ENCODE measurements at places on chromosomes 12 and 14.

GRCh38 chr12:64004641-64005040 lies 160.1 kb downstream of the SRGAP1 start:
- no peak for DNase-seq

- no peak for DNase-seq
Measured at GRCh38 chr12:125128439-125129178, 63.4 kb downstream of the AACS start.

DNA sequence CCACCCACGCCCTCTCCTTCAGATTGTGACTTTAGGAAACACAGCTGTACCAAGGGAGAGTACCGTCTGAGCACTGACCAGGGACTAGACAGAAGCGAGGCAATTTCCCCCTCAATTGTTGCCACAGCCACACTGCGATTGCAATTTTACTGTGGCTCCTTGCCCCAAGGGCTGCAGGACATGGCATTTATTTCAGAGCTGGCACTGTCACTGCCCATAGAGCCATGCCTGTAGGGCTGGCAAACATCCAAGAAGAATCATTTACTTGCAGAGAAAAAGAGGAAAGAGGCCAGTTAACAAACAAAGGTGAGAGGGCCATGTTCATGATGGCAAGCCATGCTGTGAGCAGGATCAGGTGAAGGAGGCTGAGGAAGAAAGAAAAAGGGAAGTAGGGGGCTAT lies 129.6 kb downstream of the EMP1 start:
- DNase-seq: no peak

DNA sequence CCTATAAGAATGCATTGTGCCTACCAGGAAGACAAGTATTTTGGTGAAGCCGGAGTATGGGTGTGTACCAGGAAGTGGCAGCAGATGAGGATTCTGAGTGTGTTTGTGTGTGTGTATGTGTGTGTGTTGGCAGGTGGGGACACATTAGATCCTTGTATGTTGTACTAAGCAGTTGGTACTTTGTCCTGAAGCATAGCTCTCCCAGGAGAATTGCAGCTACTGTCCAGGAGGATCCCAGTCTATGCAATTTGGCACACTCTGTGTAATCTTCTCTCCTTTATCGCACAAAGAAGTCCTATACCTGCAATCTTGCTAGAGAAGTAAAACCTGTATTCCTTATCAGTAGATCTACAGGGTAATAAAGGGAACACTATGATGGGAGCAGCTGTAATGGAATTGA lies 276.5 kb downstream of the PAWR start:
- DNase-seq: no peak

GRCh38 chr12:32906399-32907165 lies 10.0 kb upstream of the PKP2 start:
- DNase-seq: no peak

GRCh38 chr12:31002999-31003398 lies 70.7 kb upstream of the DDX11 start:
- DNase-seq: no peak

GRCh38 chr14:79630288-79630960 lies 580.9 kb downstream of the DIO2 start:
- no peak for DNase-seq

GRCh38 chr12:9992296-9992695 lies 6.6 kb downstream of the CLEC1B start:
- no peak for DNase-seq

- DNase-seq: no peak
Measured at GRCh38 chr12:1350055-1350933, 244.1 kb downstream of the FBXL14 start.

- DNase-seq: no peak
Measured at GRCh38 chr14:71709076-71709475, 223.2 kb upstream of the RGS6 start.

- no peak for DNase-seq
Measured at GRCh38 chr12:112482733-112483132, 64.0 kb downstream of the PTPN11 start.

DNA sequence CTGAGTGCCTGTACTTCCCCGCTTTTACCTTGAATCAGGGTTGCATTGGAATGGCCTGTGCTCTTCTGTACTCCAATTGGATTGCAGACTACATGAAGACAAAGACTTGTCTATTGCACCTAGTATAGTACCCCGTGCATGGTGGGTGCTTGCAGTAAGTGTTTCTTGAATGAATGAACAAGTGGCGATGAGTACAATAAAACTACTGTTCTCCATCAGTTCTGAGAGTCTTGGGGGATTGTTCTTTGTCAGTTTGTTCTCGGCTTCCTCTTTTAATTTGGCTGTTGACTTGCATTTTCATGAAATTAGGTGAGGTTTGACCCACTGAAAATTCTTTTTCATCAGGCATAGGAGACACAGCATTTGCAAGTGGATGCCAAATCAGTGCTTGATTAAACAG lies 34.1 kb downstream of the ERH start:
- DNase-seq: no peak

DNA sequence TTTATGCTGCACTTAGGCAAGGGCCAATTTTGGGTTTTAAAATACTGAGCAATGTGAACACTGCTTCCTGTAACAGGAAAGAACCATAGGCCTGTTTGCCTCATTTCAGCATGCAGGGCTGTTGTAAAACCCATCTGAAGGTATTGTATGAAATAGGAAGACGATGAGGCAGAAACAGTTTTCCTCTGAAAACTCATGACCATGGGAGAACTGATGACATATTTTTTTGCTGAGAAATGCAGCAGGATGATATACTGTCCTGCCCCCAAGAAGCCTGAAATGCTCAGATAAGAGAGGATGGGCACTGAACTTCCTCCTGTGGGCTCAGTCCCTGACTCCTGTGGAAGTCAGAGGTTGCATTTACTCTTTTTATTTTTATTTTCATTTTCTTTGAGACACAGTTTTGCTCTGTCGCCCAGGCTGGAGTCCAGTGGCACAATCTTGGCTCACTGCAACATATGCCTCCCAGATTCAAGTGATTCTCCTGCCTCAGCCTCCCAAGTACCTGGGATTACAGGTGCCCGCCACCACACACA lies 17.4 kb downstream of the PYGL start:
- DNase-seq: no peak

DNA sequence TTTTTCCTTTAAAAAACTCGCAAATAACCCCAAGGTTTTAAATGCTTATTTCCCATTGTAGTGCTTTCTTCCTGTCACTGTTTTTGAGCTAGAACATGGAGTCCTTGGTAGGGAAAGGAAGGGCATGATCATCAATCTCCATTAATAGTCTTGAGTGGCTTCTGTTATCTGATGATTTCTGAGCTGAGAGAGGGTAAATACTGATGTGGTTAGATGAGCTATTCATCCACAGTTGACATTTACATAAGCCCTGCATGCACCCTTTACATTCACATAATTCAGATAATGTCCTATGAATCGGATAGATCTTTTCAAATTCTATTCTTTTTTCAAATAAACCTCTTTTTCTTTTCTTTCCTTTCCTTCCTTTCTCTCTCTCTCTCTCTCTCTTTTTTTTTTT lies 81.4 kb downstream of the NTN4 start:
- no peak for DNase-seq

- no peak for DNase-seq
Measured at GRCh38 chr12:42802785-42803189, 213.2 kb upstream of the PRICKLE1 start.

DNA sequence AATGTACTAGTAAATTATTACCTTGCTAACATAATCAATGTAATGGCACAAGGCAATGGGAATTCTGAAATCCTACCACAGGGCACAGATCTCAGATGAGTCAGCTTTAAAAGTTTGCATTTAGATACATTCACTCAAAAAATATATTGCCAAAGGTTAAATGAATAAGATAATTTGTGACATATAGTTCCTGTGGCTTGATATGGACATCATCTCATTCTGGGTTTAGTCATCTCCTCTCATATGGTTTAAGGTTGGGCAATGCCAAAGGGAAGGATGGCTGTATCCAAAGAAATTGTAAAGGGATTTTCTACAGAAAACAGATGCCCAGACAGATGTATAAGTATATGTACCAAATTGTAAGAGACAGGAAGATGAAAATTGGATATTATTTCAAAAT lies 1065.0 kb downstream of the LRFN5 start:
- no peak for DNase-seq

DNA sequence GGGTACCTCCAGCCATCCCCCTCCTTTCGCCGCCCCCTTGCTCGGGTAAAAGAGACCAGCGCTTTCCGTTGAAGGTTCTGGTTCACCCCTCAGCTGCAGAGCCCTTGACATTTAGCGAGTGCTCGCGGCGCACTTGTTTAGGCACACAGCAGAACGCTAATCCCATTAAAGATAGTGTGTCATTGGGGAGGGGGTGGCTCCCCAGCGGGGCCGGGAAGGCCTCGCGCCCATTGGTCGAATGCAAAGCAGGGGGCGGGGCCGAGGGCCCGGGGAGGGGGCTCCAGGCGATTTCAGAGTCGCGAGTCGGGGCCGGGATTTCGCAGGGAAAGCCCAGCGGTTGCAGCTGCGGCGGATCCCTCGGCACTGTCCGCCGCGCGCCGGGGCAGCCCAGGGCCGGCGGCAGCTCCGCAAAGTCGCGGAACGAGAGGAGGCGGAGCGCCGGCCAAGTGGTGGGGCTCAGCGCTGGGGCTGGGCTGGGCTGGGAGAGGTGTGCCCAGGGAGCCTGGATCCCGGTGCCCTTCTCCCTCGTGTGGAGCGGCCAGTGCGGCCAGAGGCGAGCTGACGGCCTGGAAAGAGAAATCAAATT lies 122.9 kb downstream of the TSPAN9 start:
- DNase-seq: no peak

GRCh38 chr12:120855823-120856588 lies 48.2 kb downstream of the SPPL3 start:
- no peak for DNase-seq

GRCh38 chr12:127628645-127629044 lies 638.3 kb upstream of the TMEM132C start:
- DNase-seq: no peak

GRCh38 chr12:80807640-80808288 lies 91.1 kb downstream of the MYF5 start:
- no peak for DNase-seq

DNA sequence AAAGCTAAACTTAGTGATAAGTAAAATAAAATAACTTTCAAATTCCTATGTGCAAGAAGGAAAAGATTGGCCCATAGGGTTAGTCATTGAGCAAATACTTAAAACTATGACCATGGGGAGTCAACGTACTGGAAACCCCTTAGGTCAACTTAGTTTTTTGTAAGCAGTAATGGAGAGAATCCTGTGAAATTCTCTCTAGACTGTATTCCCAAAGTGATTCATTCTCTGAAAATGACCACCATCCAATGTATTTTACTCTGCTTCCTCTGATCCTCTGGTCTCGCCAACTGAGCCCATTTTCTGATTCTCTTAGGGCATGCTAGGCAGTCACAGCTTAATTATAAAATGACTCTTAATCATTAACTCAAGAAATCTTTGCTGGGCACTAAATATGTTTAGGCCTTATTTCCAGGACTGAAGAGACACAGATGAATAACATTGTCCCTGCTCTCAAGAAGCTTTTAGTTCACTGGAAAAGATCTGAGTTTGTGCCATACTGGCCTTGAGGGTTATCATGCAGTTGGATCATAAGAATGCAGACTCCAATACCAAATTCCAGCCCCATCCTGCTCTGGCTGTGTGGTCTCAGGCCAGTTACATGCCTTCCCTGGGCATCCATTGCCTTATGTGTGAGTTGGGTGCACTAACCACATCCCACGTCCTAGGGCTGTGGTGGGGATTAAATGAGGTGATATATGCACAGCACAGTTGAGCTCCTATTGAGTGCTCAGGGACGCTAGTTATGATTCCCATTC lies 732.4 kb downstream of the AACS start:
- DNase-seq: no peak

GRCh38 chr12:31518680-31519227 lies 72.2 kb downstream of the DENND5B start:
- DNase-seq: no peak

DNA sequence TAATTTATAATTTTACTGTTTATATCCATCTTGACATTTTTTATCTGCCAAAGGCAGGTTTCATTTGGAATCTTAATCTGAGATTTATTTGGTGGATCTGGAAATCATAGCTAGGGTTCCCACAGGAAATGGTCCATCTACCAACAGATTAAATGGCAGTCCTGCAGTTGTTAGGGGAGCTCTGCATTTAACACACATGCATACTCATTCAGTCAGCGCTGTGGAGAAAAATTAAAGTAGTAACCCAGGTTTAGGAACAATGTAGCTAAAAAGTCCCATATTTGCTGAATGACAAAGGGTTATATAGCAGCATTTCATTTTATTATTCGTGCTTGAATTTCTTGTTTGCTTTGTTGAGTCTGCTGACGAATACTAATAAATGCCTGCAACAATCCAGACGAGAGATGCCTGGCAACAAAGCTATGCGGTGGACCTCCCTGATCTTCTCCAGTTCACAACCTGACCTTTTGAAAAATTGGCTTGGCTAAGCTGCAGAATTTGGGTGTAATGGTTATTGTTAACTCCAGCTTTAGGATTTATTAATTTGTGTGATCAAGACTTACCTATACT lies 59.8 kb downstream of the MIPOL1 start:
- no peak for DNase-seq

DNA sequence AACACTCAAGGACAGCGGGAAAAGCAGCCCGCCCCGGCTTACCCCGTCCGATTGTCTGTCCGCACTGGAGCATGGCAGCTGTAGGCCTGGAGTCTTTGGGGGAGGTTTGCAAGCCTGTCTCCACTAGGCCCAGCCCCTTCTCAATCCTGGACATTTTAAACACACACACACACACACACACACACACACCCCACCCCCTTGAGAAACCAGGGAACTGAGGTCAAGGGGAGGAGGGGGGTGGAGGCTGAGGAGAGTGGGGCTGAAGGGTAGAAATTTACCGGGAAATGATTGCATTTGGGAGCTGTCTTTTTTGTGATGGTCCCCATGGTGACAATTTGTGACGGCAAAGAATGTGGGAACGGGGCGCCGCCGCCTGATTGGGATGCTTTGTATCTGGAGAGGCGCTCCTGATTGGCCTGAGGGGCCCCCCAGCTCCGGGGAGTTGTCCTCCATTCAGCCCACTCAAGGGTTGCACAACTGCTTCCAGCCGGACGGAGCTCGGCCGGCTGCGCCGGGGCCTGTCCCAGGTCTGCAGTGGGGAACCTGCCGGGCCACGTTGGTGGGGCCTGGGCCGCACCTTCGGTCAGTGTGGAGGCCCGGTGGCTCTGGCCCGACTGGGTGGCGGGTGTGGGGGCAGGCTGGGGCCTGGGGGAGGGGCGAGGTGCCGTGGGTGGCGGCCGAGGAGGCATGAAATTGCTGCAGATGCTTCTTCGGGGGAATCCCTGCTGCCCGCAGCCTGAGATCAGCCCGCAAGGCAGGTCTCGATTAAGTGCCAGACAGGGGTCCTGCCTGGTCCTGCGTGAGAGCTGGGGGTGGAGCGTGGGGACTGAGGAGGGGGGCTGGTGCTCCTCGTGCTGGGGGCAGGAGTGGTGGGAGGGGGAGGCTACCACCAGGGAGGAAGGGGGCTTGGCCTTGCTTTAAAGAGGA lies at the start of gene FAM181A:
FAM181A (plus strand) TSS at position 472 of the 927 bp plus-strand sequence. CDS start 942 bp downstream, outside the sequence.
- no peak for DNase-seq

DNA sequence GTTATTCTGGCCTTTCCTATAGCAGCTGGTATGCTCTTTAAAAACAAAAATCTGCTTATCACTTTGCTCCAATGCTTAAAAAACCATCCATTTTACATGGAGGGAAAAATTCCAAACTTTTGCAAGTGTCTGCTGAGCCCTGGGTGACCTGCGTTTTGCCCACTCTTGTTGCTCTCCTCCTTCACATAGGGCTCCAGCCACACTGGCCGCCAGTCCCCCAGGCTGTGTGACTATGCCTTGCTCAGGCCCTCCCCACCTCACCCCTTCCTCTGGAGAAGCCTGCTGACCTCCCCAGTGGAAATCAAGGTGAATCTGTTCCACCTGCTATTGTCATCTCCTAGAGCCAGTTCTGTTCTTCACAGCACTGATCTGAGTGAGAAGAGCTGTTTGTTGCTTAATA lies 126.9 kb downstream of the SLC25A47 start:
- no peak for DNase-seq

GRCh38 chr12:79737875-79738718 lies 47.3 kb upstream of the PAWR start:
- no peak for DNase-seq

Data from NK-92 treated with Interleukin-12 subunit alpha and Interleukin-12 subunit beta, amount 100 ng/mL, for 24 hours (cell line).